Urinary bladder (tissue), 4 donors: ENCODE measurements at places on chromosomes 5 and 9.
A peak's percentile ranks its signal among the peaks of the same experiment; 100 is the strongest.

GRCh38 chr5:38845526-38846378 lies at the start of gene OSMR:
TSS of gene OSMR (plus strand) at chr5:38846012. CDS start at chr5:38869045, 23,033 bp downstream.
- peak; percentile 35 for DNase-seq

DNA sequence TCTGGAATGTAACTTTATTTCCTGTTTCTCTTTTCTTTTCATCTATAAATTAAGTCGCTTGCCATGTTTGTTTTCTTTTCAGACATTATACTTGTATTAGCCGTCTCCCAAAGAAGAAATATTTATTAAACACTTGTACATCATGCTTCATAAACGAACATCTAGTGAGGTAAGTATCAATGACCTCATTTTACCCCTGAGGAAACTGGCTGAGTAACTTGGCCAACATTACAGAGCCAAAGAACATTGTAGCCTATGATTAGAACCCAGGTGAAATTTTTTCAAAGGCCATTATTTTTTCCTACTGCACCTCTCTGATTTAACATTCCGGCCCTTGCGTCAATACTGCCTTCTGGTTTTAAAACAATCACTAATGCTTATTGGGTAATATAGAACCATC lies 4.2 kb downstream of the FREM1 start:
- DNase-seq: no peak

GRCh38 chr5:74054641-74055421 lies 428.8 kb downstream of the ARHGEF28 start:
- DNase-seq: no peak

- no peak for DNase-seq
Measured at GRCh38 chr5:18544421-18544820, 910.2 kb downstream of the TAF11L14 start.

DNA sequence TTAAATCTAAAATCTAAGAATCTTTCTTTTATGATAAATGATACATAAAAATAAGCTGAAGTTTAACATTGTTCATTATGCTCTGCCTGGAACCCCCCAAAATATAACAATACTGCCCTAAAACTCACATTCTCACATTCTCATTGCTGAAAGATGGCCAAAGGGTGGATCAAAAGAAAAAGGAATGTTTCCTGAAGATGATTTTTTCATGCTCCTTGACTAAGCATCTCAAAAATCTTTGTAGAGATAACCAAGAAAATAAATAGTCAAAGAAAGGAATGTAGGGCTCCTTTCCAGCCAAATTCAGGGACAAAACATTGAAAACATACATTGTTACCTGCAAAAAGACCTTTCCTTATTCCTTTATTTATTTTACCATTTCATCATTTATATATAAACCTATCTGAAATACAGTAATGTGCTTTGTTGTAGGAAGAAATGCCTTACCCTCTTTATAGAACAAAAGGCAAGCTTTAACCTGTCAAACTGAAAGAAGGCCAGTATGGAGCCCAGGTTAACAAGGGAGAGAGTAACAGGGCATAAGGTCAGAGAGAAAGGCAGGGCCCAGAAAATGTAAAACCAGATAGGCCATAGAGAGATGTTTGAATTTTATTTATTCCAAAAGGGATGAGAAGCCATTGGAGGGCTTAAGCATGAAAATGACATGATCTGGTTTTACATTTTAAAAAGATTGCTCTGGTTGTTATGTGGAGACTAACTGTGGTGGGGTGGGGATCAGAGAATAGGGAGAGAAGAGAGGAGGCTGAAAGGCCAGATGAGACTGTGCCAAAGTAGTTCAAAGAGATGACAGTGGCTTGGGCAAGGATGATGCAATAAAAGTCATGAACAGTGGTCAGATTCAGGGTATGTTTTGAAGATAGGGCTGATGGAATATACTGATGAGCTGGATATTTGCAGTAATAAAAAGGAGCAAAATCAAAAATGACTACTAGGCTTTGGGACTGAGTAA lies 37.3 kb upstream of the CDK5RAP2 start:
- DNase-seq: no peak

DNA sequence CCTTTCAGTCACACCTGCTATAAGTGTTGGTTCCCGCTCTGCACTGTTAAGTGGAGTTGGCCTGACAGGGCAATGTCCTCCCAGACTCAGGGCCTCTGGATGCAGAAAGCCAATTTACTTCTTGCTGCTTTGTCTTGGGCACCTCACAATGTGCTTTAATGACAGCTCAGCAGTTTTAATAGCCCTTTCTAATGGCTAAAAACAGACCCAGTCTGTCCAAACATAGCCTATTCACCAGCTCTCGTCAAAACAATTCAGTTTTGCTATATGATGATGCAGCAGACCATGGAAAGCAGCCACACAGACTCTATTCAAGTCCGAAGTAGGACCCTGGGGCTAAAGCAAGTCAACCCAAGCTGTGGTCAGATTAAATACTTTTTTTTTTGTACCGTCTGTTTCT lies 529.1 kb upstream of the SEMA6A start:
- DNase-seq: no peak

- DNase-seq: no peak
Measured at GRCh38 chr5:16588434-16589214, 28.2 kb downstream of the RETREG1 start.

DNA sequence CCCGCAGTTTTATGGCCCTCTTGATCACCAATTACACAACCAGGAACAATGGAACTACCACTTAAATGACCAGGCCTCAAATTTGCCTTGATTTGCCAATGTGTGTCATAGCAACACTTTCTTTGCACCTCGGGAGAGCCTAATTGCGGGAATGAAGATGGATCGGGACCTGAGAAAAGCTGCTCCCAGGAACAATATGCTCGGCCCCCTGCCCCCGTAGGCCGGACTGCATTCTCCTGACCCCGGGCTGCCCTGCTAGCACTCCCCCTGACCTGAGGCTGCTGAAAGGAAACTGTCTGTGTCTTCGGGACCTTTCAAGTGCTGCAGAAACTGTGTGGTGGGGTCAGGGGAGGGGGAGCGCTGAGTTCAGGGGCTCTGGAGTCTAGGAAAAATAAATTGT lies 294.3 kb upstream of the IRX1 start:
- DNase-seq: no peak

GRCh38 chr9:471320-471719 lies 256.7 kb downstream of the DOCK8 start:
- no peak for DNase-seq

DNA sequence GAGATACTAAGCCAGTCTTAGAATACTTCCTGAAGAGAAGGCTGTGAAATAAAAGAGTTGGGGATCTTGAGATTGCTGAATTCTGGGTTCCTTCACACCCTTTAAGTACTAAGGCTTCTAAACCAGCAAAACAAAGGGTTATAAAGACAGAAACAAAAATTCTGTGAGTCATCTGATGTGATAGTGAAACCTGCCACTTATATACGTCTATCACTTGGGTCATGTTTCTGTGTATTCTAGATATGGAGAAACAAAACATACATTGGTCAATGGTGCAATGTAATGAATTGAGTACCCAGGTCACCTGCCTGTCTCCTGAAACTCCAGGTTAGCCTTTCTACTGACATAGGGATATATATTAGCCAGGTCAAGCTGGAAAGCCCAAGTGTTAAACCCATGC lies 319.3 kb upstream of the GRAMD2B start:
- DNase-seq: no peak

- no peak for DNase-seq
Measured at GRCh38 chr9:129121483-129121882, 10.3 kb downstream of the PTPA start.

- DNase-seq: peak; percentile 93
Measured at GRCh38 chr5:147554261-147554817, 44.5 kb upstream of the DPYSL3 start.

DNA sequence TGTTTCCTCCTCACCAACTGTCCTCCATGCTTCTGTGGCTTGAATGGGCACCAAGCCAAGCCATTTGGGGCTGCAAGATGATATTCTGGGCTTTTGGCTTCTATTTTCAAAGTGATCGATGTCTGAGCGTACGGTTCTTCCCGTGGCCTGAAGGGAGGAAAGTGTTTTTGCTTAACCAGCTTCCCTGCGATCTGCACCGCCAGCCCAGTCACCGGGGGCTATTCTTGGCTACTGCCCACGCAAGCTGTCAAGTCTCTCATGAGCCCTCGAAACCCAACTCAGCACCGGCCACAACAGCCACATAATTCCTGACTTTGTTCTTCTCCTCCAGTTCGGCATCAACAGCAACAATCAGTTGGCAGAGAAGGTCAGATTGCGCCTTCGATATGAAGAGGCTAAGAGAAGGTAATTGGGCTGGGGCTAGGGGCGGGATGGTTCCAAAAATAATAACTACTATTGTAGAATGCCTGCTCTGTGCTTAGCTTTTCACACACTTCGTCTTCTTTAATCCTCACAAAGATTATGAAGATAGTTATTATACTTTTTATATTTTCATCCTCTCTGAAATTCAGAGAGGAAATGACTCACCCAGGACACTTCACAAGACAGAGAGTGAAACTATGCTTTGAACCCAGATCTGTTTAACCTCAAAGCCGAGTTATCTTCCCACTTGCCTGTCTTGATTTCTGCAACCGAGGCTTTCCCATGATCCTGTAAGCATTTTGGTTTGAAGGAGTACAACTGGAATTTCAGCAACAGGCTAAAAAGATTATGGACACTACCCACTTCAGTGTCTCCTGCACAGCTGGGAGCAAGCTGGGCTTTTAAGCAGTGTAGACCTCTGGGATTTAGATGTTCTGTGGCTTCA lies 76.4 kb upstream of the RARS1 start:
- no peak for DNase-seq

GRCh38 chr5:129459777-129460671 lies at the start of gene ADAMTS19:
TSS of gene ADAMTS19 (plus strand) at chr5:129460298. CDS start at chr5:129460392, 94 bp downstream.
- no peak for DNase-seq

DNA sequence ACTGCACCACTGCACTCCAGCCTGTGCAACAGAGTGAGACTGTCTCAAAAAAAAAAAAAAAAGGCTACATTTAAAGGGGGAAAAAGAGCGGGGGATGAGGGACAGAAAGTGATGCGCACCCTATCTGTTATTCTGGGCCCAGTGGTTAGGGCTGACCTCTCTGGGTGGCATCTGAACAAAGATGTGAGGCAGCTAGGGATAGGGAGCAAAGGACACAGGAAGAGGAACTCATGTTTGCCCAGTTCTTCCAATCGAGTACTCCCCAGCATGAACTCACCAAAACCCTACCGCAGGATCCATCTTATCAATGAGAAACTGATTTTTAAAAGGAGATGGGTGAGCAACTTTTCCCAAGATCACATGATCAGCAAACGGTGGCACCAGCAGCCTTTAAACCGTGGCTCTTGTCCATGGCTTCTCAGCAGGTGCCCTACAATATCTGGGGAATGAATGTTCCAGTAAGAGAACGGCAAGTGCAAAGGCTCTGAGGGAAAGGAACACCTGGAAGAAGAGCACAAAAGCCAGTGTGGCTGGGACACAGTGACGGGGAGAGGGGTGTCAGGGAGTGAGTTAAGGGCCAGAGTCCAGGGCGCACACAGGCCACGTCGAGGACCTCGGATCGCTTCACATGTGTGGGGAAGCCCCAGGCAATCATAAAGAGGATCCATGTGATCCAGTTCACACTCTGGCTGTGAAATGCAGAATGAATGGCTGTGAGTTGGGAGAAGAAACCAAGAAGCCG lies 22.0 kb downstream of the RAPGEF1 start:
- DNase-seq: no peak

DNA sequence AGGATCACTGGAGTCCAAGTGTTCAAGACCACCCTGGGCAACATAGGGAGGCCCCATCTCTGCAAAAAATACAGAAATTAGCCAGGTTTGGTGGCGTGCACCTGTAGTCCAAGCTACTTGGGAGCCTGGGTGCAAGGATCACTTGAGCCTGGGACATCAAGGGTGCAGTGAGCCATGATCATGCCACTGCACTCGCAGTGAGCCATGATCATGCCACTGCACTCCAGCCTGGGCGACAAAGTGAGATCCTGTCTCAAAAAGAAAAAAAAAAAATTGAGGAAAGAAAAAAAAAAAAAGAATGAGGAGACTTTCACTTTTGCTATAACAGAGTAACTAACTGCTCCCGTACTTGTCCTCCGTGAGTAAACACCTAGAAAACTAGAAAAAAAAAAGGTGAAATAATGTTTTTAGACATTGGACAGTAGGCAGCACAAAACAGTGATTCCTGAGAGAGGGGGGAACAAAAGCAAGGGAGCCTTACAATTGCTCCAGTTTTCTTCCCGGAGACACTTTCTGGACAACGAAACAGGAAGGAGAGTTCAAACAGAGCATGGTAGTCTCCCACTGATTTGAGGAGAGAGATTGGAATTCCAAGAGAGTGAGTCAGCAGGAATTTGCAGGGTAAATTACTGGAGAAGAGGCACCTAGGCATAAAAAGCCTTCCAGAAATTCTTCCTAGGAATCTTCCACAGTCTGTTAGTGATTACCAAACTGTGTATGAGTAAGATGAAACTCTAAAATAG lies 6.9 kb upstream of the ZBTB5 start:
- DNase-seq: no peak

GRCh38 chr5:143696921-143697320 lies 115.0 kb upstream of the HMHB1 start:
- no peak for DNase-seq

- no peak for DNase-seq
Measured at GRCh38 chr9:112233769-112234168, 58.7 kb upstream of the SUSD1 start.

DNA sequence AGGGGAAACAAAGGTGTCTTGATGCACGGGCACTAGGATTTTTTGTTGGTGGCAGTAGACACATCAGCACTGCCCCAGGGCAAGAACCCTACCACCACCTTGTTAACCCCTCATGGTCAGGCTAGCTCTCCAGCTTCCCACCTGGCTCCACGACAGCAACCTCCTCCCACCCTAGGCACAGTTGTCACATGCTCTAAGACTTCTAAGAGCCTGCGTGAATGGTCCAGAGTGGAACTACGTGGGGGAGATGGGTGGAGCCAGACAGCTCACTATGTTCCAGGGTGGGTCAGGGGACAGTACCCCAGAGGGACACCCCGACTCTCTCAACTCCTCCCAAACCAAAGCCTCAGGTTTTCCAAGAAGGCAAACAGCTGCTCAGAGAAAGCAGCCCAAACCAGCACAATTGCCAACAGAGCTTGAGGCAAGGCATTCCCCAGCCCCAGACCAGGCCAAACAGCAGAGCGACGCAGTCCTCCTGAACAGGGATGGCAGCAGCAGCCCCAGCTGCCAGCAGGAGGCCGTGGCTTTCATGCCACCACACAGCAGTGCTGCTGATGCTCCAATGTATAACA lies 78.0 kb downstream of the NRG2 start:
- DNase-seq: no peak

DNA sequence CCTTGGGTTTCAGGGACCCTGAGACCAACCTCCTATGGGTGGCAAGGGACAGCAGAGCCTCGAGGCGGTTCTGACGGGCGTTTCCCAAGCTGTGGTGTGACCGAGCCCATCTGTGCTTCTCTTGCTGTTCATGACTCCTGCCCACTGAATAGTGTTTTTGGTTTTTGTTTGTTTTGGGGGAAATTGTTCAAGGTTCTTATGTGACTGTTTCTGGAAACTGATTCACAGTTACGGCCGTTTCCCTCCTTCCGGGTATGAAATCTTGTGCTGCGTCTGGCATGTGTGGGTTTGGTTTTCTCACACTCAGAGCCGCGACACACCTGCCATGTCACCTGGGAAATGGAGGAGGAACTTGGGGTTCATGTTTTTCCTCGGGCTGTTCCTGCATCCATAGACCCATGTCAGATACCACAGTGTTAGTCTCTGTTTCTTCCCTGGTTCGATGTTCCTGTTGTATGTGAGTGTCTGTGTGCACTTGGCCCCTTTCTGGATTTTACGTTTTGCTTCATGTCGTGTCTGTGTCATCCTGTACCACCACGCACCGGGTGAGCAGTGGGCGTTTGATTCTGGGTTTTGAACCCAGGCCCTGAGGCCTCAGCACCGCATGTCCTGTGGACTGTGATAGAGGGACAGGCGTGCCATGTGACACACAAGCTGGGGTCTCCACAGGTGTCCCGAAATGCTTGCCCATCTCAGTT lies 28.8 kb downstream of the FBXW5 start:
- no peak for DNase-seq

GRCh38 chr9:6689893-6690674 lies 44.6 kb upstream of the GLDC start:
- DNase-seq: no peak
